ENCODE measurements at places on chromosomes 5 and 9. TPM values are rescaled to one million over a fixed set of nuclear protein-coding genes. Genes with fewer than 3 reads are reported as not detected.

The GRIN3A gene
- under 0.01 TPM for total RNA-seq

The ECSCR gene
- 1.5 TPM for total RNA-seq

The TTC39B gene
- 33.8 TPM for total RNA-seq

The ANXA6 gene
- 290 TPM for total RNA-seq

The CAVIN4 gene
- total RNA-seq: 0.91 TPM

The FSTL4 gene
- not detected for total RNA-seq

The HTR1A gene
- not detected for total RNA-seq

The TXN gene
- 608 TPM for total RNA-seq

The HNRNPK gene
- total RNA-seq: 566 TPM

The PHF24 gene
- total RNA-seq: 0.11 TPM

The CMYA5 gene
- 6.1 TPM for total RNA-seq

The CREB3 gene
- 68.7 TPM for total RNA-seq

The STPG3 gene
- total RNA-seq: not detected

The C5 gene
- 12.0 TPM for total RNA-seq

The PCDHB5 gene
- total RNA-seq: 2.9 TPM

The EFNA5 gene
- 20.1 TPM for total RNA-seq

The GDA gene
- total RNA-seq: not detected

The AGXT2 gene
- not detected for total RNA-seq

The RMRP gene
- total RNA-seq: 21,117 TPM

The SPATA31E1 gene
- not detected for total RNA-seq

The HAND1 gene
- total RNA-seq: not detected

The SNCAIP gene
- 1.0 TPM for total RNA-seq

All from articular chondrocyte of knee joint (primary cell).